ENCODE measurements at places on chromosomes 2 and 18.

DNA sequence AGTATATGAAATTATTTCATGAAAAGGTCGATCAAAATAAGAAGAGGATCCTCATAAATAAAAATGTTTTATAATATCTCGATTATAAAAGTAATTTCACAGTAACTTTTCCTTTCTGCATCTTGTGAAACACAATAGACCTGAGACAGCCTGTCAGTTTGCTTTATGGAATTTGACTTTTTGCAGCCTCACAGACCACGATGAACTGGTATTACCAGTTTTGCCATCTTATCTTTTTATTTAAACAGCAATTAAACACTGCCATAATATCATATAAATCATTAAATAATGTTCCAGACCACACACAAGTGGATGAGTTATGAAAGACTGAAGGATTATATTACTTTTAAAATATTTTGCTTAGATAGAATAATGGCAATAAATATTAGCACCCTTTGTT lies 10.7 kb upstream of the GALNT3 start:
- DNase-seq = no peak

GRCh38 chr2:76711490-76711889 lies 810.7 kb downstream of the LRRTM4 start:
- DNase-seq = no peak

DNA sequence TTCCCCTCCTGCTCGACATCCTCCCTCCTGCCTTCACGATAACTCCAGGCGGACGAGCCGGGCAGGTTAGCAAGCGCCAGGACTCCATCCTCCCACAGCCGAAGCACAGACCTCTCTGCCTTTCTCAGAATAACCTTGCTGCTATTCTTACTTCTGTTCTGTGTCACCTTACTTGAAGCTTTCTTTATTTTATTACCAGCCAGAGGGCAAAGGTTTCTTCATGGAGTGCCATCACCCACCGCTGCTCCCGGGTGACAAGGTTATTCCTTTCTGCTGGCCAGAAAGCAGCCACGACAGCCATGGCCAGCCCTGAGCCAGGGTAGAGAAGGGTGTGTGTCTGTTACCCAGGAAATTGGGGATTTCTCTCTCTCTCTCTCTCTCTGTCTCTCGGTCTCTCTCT lies 227.1 kb downstream of the ANAPC1 start:
- DNase-seq = no peak

- DNase-seq = peak; percentile 100
Measured at GRCh38 chr2:204452464-204453023, 92.7 kb upstream of the PARD3B start.

- DNase-seq = no peak
Measured at GRCh38 chr2:100274566-100275199, 47.6 kb downstream of the LONRF2 start.

GRCh38 chr2:181058378-181059269 lies 78.2 kb downstream of the UBE2E3 start:
- DNase-seq = no peak

- peak; percentile 78 for DNase-seq
Measured at GRCh38 chr2:85887566-85888019, 1.2 kb downstream of the ST3GAL5 start.

GRCh38 chr18:32297579-32298170 lies 107.8 kb downstream of the MEP1B start:
- no peak for DNase-seq

DNA sequence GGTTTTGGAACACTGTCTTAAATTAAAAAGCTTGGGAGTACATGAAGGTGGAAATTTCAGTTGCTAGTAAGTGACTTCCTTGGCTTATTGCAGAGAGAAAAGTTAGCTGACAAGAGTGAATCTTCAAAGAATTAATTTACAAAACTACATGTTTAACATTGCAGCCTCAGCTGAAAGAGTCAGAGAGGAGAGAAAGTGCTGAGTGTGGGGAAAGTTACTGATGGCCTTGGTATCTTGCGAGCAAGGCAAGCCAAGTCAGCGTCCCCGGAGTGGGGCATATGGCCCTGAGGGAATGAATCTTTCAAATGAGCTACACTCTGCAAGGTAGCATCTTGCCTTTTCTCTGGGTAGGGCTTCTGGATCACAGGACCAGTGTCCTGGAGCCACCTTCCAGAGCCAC lies 131.3 kb downstream of the LPIN1 start:
- DNase-seq = no peak

- DNase-seq = no peak
Measured at GRCh38 chr2:136250131-136250530, 132.2 kb upstream of the CXCR4 start.

GRCh38 chr2:232530626-232531260 lies 4.8 kb downstream of the CHRND start:
- no peak for DNase-seq

GRCh38 chr2:104769096-104769495 lies 84.8 kb upstream of the POU3F3 start:
- DNase-seq = no peak

GRCh38 chr18:51383116-51383515 lies 185.6 kb upstream of the MEX3C start:
- no peak for DNase-seq

- DNase-seq = no peak
Measured at GRCh38 chr2:8722986-8723385, 41.1 kb downstream of the ID2 start.
